ENCODE measurements at places on chromosomes 12 and 14.

- DNase-seq = peak; percentile 52
These were observed 165.3 kb upstream of the RASSF8 start for GRCh38 chr12:25793196-25793595.

DNA sequence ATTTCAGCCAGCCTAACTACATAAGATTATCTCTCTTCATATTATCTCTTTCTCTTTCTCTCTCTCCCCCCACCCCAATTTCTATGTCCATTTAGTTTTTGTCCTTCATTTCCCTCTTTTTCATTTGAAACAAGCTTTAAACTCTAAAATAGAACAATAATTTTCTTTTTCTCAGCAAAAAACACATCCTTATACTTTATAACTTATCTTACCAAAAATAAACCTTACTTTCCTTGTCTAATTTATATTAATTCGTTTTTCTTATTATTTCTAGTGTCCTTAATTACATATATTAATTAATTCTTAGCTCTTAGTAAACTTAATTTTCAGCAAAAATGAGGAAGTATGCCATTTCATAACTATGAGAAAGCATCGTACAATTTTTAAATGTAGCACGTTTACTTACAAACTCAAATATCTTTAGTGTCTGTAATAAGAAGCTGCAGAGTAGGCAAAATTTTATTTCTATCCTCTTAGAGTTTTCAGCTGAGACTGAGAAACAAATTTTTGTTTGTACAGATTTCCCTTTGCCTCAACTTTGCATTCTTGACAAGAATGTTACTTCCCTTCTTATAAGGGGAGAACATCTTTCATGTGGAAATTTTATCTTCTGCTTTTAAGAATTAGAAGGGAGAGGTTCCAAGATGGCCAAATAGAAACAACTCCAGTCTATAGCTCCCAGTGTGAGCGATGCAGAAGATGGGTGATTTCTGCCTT is 65.1 kb upstream of the ST8SIA1 start:
- no peak for DNase-seq

GRCh38 chr14:54048311-54048710 is 91.7 kb upstream of the BMP4 start:
- DNase-seq = no peak

DNA sequence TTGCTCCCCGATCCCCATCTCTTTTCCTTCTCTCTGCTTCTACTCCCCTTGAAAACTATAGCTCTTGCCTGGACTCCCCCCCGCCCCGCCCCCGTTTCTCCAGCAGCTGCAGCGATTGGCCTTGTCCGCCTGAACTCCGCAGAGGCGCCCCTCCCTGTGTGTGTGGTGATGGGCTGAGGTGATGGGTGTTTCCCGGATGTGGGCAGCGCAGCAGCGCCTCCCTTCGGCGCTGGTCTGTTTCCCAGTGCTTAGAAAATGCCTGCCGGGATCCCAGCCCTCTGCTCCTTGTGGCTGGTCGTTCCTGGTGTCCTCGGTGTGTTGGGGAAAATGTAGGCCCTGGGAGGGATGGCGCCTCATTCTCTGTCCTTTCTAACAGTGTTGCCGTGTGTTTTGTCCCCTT is 43.3 kb downstream of the GALNT8 start:
- no peak for DNase-seq

DNA sequence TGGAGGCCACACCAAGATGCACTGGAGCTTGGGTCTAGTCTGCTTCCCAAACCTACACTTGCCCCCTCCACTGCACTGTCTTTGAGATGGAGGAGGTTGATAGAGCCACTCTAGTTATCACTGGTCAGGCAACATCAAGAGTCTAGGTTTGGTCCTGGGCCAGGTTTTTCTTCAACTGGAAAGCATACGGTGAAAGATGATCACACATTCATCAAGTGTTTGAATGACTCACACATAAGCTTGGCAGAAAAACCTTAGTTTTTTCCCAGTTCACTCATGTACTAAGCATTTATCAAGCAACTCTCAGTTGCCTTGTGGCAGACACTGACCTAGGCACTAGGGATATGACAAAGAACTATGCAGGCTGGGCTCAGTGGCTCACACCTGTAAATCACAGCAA is 84.5 kb downstream of the PLEKHG3 start:
- no peak for DNase-seq

DNA sequence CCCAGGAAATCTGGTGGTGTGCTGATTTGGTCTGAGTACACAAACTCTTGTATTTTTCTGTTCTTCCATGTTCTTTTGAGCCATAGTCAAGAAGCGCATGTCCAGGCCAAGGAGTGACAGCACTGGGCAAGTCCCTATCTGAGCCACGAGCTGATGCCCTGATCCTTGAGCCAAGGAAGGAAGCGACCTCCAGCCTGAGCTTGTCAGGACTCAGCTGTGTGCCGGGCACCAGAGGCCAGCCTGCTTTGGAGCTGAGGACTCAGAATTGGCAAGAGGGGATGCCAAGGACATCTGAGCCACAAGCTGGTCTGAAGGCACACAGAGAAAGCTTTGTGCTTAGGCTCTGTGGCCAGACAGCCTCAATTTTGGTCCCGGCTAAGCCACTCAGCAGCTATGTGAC is 52.6 kb downstream of the GALNT16 start:
- peak; percentile 89 for DNase-seq

DNA sequence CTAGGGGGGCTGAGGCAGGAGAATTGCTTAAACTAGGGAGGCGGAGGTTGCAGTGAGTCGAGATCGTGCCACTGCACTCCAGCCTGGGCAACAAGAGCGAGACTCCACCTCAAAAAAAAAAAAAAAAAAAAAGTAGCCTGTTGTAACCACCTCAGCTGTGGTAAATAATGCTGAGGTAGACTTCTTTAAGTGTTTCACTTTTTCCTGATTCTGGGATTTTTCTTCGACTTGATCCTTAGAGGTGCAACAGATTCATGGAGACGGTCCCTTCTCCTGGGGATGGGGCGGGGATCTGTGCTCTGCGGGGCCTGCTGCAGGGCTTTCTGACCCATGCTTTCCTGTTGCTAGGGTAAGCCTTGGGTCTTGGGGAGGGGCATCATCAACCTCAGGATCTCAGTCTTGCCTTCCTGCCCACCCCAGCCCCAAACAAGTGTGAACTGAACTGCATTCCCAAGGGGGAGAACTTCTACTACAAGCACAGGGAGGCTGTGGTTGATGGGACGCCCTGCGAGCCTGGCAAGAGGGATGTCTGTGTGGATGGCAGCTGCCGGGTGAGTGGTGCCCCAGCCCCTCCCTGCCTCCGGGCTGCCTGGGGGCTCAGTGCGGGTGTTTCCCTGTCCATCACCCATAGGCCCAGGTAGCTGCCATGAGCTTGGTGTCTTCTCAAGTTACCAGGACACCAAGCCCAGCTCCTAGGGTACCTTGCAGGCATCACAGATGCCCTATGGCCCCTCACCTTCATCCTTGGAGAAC is 12.4 kb downstream of the PAPLN start:
- no peak for DNase-seq

GRCh38 chr12:93766796-93767523 is 89.8 kb downstream of the CRADD start:
- DNase-seq = peak; percentile 21

DNA sequence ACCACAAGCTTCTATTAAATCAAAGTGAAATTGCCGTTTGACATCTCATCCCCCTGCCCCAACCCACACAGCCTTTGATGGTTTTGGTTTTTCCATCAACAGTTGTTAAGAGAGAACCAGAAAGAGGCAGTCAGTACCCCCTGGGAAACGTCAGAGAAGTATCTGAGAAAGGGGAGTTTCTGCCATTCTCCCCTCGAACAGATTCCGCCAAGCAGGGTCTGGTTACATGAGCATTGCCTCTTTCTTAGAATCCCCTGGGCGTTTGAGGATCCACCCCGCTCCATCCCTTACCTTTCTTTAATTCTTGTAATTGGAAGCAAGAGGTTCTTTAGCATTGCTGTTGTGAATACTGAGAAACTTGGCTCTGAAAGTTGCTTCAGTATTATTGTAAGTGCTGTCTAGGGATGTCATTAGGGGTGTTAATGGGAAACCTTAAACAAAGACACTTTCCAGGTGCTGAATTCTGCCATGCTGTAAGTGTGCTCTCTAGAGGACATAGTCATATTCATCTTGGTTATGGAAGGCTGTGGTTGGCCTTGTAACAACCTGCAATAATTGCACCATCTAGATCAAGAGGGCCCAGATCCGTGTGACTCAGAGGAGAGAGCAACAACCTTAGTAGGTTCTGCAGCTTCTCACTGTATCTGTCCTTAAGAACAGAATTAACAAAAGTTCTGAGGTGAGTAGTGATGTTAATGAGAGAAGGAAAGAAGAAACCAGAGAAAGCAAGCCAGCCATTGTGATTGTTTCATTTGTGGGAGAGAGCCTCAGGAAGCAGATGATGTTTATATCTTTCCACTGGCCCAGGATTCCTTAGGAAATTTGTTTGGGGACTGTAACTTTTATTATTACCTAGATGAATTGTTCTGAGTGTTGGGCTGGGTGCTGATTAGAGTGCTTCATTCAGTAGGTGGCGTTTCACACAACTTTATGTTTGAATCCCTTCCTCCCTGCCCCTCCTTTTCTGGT is 9.0 kb downstream of the TMBIM6 start:
- DNase-seq = no peak

GRCh38 chr14:94768521-94769390 is 1.2 kb downstream of the GSC start:
- no peak for DNase-seq

GRCh38 chr12:3243376-3244084 is 166.4 kb downstream of the TSPAN9 start:
- no peak for DNase-seq

- no peak for DNase-seq
These were observed 208.8 kb upstream of the EEA1 start for GRCh38 chr12:93137656-93138612.

- DNase-seq = no peak
These were observed 91.9 kb upstream of the OVCH1 start for GRCh38 chr12:29589286-29589820.

DNA sequence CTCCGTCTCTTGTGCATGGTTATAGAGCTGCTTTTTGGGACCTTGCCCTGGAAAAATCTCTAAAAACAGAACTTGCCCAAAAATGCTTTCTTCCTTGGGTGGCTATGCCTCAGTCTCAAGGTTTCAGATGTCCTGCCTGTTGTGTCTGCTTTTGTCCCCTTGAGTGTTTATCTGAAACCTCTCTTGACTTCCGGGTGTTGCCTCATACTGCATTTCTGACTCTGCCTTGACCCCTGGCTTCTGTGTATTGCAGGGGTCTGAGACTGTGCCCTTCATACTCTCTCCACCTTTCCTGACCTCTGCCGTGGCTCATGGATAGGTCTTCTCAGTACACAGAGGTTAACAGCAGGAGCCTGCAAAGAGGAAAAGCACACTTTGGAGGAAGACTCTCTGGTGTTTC is 124.8 kb upstream of the NTF3 start:
- DNase-seq = no peak

- DNase-seq = no peak
These were observed 54.3 kb downstream of the TTC9 start for GRCh38 chr14:70696026-70696425.

DNA sequence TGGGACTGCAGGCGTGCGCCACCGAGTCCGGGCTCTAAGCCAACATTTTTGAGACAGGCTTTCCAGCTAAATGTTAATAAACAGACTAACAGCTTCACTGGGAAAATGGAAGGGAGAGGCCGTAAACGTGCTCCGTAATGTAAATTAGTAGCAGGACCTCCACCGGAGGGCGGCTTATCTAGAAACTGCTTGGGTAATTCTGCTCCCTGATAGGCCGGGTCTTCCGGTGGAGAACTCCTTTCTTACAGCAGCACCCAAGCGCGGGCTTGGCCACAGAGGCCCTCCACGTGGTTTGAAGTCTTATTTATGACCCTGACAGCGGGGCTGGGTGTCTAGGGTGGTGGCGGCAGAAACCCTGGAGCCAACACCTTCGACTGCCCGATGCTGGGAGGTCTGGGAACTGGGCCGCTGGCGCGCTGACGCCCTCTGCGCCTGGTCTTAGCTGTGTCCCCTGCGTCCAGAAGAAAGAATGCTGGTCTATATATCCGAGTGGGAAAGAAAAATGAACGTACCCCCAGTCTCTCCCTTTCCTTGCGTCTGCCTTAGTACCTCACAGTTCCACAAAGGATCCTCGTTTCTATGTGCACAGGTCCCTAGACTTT is 1.7 kb downstream of the DPPA3 start:
- no peak for DNase-seq

- DNase-seq = no peak
These were observed 488.9 kb downstream of the MDGA2 start for GRCh38 chr14:47186486-47186885.
